Naive thymus-derived CD4-positive, alpha-beta T cell (primary cell): ENCODE measurements at places on chromosomes 6 and 20. TPM values are rescaled to one million over a fixed set of nuclear protein-coding genes. Genes with fewer than 3 reads are reported as not detected.
A peak's percentile ranks its signal among the peaks of the same experiment; 100 is the strongest.

AVP gene
- total RNA-seq: not detected in 2 replicates

RNF39 gene
- total RNA-seq: not detected

SCUBE3 gene
- not detected in 2 replicates for total RNA-seq

TSHZ2 gene
- total RNA-seq: 84.5 TPM

GPLD1 gene
- 0.61 TPM for total RNA-seq

GRCh38 chr20:13736436-13737191 is 48.1 kb downstream of the ESF1 start:
- no peaks in the 10 kb centered on the region for H3K27me3 ChIP-seq
- no peak overlapping the region for H3K4me3 ChIP-seq
- H3K27ac ChIP-seq: no peak overlapping the region
- no peaks in the 10 kb centered on the region for H3K4me1 ChIP-seq

CNR1 gene
- not detected in 2 replicates for total RNA-seq

- no peak overlapping the region for H3K27ac ChIP-seq
- no peaks in the 10 kb centered on the region for H3K36me3 ChIP-seq
- no peaks in the 10 kb centered on the region for H3K27me3 ChIP-seq
- DNase-seq: no peak
- no peaks in the 10 kb centered on the region for H3K4me1 ChIP-seq
Measured at GRCh38 chr6:46510651-46511050, 19.4 kb upstream of the RCAN2 start.

OR2J3 gene
- total RNA-seq: not detected in 2 replicates

DNA sequence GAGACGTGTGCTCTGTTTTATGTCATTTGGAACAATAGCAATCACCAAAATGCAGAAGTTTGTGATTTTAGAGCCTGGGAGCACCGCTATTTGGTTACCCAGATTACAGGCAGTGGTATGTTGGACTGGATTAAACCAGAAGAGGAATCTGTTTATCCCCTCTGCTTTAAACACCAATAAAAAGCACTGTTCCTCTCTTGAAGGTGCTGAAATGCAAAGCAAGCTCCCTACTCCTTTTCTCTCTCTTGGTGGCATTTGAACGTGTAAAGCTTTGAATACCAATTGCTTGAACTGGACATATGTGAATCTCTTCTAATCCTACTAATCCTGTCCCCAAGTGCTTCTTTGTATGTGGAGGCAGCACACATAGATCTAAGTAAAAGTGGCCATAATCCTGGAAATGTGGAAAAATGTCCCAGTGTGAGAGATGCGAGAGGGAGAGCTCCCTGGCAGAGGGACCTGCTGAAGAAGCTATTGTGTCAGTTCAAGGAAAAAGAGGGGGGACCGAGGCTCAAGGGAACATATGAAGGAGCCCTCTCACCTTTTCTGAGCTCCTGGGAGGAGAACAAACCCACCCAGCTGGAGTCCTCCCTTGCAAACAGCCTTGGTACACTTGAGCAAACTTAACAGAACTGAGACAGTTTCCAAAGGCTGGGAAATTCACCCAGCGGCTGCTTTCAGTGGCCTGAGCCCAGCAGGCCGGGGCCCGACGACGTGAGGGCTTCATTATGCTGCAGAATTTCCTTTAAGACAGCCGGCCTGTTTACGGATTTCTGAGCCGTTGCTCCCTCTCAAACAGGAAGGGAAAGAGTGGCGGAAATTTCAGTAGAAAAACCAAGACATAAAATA is 18.8 kb upstream of the OLIG3 start:
- DNase-seq: no peak
- H3K4me3 ChIP-seq: no peak overlapping the region
- H3K27me3 ChIP-seq: peaks cover 12% of the 10 kb centered on the region
- H3K27ac ChIP-seq: no peak overlapping the region
- no peaks in the 10 kb centered on the region for H3K4me1 ChIP-seq
- H3K36me3 ChIP-seq: no peaks in the 10 kb centered on the region

GRCh38 chr6:13814176-13814937 is at the start of gene MCUR1:
Gene MCUR1 (minus strand): TSS chr6:13814557. CDS start chr6:13814429, 128 bp downstream.
- H3K4me1 ChIP-seq: peaks cover 13% of the 10 kb centered on the region
- no peaks in the 10 kb centered on the region for H3K27me3 ChIP-seq
- H3K36me3 ChIP-seq: no peaks in the 10 kb centered on the region
- DNase-seq: peak; percentile 69
- peak within 1 kb of the TSS; percentile 71 for H3K4me3 ChIP-seq

DNA sequence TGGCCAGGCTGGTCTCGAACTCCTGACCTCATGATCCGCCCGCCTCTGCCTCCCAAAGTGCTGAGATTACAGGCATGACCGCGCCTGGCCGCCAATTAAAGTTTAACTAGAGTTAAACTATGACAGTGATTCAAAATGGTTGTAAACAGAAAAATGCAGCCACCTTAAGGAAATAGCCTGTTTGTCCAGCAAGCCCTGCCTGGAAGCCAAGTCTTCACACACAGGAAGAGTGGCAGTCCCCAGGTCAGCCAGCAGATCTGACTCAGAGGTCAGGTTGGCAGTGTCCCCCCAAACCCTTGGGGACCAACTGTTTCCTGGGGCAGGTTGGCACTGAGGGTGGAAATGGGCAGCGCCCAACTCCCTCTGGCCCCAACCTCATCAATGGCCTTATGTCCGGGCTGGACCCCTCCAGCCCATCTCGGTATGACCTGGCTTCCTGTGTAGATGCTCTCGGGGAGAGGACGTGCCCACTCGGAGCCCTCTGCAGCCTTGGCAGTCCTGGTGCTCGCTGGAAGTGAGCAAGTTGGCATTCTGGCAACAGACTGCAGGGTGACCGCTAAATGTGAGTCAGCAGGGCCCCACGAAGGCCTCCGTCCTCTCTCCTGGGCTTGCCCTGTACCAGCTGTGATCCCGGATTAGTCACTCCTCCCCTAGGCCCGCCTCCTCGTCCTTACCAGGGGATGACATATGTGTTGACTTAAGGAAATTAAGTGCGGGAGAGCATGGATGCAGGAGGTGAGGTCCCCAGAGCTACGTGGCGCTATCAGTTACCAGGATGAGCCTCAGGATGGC is 9.7 kb upstream of the HSP90AB1 start:
- peaks cover 7% of the 10 kb centered on the region for H3K4me1 ChIP-seq
- peak; percentile 76 for DNase-seq
- H3K4me3 ChIP-seq: peak overlapping the region; percentile 93
- H3K27ac ChIP-seq: peak overlapping the region; percentile 83
- no peaks in the 10 kb centered on the region for H3K36me3 ChIP-seq

GRCh38 chr6:22906091-22906549 is 336.8 kb downstream of the HDGFL1 start:
- no peak overlapping the region for H3K4me3 ChIP-seq
- no peaks in the 10 kb centered on the region for H3K36me3 ChIP-seq
- no peak overlapping the region for H3K27ac ChIP-seq
- DNase-seq: no peak

LRRC1 gene
- 3.6 TPM for total RNA-seq

DNA sequence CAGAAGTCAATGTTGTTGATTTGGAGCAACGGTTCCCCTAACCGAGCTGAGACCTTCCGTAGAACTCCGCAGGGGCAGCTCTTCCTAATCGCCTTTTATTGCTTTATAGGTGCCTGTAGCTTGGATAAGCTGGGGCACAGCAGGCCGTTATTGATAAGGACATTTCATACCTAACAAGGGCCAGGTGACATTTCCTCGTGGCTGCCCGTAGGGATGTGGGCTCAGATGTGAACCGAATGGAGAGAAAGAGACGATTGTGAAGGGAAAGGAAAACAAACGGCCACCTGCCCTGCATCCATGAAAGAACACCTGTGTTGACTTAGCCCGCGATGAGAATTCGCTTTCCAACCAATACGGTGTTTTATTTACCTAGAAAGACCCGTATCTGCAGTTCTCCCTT is 53.3 kb upstream of the DACT2 start:
- no peaks in the 10 kb centered on the region for H3K36me3 ChIP-seq
- H3K27me3 ChIP-seq: no peaks in the 10 kb centered on the region
- H3K4me1 ChIP-seq: peaks cover 3% of the 10 kb centered on the region
- DNase-seq: no peak
- H3K4me3 ChIP-seq: no peak overlapping the region

GRCh38 chr20:47754388-47754715 is 30.9 kb downstream of the SULF2 start:
- H3K27ac ChIP-seq: no peak overlapping the region
- H3K4me1 ChIP-seq: no peaks in the 10 kb centered on the region

KCNQ5 gene
- 10.6 TPM for total RNA-seq

VSX1 gene
- total RNA-seq: not detected

SIRPG gene
- total RNA-seq: 45.7 TPM

- H3K36me3 ChIP-seq: no peaks in the 10 kb centered on the region
- no peak for DNase-seq
- no peaks in the 10 kb centered on the region for H3K4me1 ChIP-seq
Measured at GRCh38 chr6:148682990-148683389, 63.8 kb upstream of the UST start.

SLC26A8 gene
- total RNA-seq: 0.66 TPM

- no peak overlapping the region for H3K27ac ChIP-seq
- no peaks in the 10 kb centered on the region for H3K36me3 ChIP-seq
- no peaks in the 10 kb centered on the region for H3K27me3 ChIP-seq
- H3K4me1 ChIP-seq: no peaks in the 10 kb centered on the region
Measured at GRCh38 chr6:11585426-11586016, 48.0 kb downstream of the TMEM170B start.

HSPA1B gene
- total RNA-seq: 16.7 TPM

GRCh38 chr6:69732045-69732444 is 64.8 kb downstream of the LMBRD1 start:
- no peak for DNase-seq
- H3K36me3 ChIP-seq: no peaks in the 10 kb centered on the region
- no peak overlapping the region for H3K4me3 ChIP-seq
- no peaks in the 10 kb centered on the region for H3K4me1 ChIP-seq
- H3K27me3 ChIP-seq: no peaks in the 10 kb centered on the region

CLPSL2 gene
- total RNA-seq: not detected
